ENCODE measurements at places on chromosomes 5 and 9.
A peak's percentile ranks its signal among the peaks of the same experiment; 100 is the strongest.

DNA sequence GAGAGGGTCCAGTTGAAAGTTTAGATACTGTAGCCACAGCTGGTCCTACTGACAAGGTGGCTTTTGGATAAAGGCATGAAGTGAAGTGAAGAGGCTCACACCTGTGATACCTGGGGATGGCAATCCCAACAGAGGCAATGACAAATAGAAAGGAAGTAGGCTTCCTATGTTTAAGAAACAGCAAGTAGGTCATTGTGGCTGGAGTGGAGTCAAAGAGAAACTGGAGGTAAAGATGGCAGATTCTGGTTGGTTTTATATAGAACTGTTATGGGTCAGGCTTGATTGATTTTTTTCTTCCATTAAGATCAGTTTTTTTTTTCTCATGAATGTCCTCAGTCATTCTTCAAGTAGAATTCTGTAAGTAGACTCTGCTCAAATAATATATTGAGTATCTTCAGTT, 79.5 kb downstream of the ANXA1 start:
- DNase-seq = no peak

DNA sequence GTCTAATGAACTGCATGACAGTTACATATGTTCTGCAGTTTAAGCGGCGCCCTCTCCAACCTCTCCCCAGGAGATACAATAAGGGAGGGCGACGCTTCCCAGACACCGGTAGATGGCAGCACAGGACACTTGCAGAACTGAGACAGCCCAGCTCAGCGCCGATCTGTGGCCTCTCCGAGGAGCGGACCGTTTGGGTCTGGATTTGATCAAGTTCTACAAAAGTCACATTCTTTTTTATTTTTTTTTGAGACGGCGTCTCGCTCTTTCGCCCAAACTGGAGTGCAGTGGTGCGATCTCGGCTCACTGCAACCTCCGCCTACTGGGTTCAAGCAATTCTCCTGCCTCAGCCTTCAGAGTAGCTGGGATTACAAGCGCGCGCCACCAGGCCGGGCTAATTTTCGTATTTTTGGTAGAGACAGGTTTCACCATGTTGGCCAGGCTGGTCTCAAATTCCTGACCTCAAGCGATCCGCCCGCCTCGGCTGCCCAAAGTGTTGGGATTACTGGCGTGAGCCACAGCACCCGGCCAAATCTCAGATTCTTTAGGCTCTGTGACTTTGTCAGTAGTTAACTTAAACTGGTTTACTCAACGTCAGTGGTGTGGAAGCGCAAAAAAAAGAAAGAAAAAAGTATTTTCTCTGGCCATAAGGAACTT, 1.4 kb upstream of the ATOSB start:
- DNase-seq = peak; percentile 90

DNA sequence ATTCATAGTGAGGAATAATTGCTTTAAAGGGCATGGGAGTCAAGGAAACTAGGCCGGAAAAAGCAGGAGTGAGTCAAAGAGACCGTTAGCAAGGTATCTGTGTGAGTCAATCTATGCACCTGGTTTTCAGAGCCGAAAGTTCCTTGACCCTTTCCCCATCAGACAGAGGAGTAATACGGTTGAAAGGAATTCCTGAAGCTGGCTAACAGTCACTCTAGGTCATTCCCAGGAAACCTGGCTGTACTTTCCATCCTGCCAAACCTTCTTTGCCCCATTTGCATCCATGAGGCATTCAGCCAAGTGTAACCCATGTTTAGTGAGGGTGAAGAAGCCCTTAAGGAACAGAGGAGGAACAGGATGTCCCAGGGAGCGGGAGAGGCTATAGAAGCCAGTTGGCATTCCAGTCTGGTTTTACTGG, 16.2 kb downstream of the RBM18 start:
- no peak for DNase-seq

DNA sequence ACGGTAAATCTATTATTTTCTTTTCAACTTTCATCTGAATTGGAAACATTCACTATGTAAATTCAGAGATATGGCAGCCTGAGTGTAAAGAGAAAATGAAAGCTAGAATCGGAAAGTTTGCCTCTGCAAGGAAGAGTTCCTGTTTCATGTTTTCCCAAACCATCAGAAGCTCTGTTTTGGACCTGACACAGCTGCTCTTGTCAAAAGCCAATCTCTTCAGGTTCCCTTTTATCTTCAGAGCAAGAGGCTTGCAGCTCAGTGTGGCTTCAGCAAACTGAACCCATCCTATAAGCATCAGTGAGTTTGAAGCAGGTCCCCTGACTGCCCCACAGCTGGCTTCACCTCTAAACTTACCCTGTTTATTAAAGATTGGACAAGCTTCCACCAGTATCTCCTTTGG, 1099.7 kb downstream of the DTWD2 start:
- DNase-seq = no peak

GRCh38 chr5:168651648-168652047, 72.5 kb upstream of the PANK3 start:
- DNase-seq = peak; percentile 90

DNA sequence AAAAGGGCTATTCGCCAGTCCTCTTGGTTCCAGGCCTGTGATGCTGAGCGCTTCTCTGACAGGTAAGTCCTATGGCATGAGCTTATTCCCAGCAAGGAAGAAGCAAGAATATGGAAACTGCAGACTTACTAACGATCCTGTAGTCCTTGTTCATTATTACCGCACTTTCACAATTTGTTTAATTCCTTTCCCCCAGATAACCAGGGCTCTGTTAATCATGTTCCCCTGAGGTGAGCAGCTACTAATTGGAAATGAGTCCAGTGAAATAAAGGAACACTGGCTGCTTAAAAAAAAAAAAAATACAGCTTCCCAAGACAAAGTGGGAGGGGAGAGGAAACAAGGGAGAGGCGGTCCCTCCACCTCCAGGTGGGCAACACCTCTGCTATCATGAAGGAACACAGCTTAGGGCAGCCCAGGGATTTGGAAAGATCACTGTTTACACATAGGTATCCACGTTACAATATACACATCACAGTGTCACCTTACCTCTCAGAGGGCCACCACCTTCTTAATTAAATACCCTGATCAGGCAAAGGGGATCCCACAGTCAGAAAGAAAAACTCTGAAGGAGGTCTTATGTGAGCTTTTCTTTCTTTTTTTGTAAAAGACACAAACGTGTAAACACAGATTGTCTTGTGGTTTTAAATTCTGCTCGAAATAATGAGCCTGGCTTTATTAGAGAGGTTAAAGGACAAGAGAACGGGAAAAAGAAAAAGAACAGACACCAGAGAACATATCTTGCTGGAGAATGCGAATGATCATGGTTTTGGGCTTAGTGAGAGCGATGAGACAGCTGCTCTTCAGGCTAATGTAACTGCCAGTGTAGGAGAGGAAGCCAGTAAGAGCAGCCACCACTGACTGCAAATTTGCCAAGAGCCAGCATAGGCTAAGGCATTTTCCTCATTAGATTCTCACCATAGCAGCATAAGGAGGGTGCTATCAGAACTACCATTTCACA, 258.6 kb downstream of the CRB2 start:
- DNase-seq = no peak

DNA sequence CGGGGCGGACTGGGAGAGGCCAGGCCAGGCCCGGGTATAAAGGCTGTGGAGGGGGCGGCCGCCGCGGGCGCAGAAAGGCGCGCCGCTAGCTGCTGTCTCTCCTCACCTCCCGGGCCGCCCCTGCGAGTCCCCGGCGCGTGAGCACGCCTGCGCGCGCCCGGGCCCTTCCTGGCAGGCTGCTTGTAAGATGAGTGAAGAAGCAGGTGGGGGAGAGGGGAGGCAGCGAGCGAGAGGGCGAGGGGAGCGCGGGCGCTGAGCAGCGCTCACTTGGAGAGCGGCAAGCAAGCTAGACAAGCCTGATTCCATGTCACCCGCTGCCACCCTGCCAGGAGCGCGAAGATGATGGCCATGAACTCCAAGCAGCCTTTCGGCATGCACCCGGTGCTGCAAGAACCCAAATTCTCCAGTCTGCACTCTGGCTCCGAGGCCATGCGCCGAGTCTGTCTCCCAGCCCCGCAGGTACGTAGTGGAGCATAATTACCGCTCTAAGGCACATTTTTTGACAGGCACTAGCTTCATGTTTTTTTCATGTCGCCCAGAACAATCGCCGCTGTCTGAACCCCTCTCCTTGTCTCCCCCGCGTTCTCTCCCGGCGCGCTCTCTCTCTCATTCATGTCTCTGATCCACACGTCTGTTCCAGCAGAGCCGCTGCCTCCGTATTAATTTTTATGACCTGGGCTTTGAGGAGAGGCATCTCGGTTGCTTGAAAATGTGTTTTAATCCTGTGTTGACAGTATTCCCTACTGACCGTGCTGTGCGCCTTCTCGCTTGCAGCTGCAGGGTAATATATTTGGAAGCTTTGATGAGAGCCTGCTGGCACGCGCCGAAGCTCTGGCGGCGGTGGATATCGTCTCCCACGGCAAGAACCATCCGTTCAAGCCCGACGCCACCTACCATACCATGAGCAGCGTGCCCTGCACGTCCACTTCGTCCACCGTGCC, at the start of gene POU4F3:
Gene POU4F3, plus strand, starts transcription at position 66 of the 941 bp plus-strand sequence. Its CDS starts 274 bp downstream, at position 340.
- no peak for DNase-seq

DNA sequence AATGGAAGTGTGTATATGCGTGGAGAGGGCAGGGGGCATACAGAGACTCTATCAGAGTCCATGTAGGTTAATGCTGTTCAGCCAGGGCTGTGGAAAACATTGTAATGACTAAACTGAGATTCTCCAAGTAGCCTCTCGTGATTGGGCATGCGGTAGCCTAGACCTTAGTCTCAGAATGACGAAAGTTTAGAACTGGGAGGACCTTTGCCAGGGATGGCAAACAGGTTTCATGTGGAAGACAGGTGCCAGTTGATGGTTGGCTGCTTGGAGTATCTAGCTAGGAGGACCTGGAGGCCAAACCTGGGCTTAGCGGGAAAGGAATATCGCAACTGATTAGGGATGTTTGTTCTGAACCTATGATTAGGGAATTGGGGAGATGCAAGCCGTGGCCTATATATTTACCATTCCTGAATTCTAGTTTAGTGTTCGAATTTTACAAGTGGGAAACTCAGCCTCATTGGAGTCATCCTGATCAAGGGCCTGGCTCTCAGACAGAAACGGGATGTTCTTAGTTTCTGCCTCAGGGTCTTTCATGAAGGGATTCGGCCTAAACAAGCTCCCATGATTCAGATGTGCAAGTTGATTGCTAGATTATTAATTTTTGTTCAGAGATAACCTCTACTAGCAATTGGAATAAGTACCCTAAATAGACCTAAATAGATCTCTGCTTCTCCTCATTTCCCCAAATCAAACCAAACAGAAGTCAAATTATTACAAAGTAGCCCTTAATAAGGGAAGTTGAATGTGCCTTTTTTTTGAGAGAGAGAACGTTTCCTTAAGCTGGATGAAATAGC, 26.8 kb upstream of the TJP2 start:
- DNase-seq = no peak

DNA sequence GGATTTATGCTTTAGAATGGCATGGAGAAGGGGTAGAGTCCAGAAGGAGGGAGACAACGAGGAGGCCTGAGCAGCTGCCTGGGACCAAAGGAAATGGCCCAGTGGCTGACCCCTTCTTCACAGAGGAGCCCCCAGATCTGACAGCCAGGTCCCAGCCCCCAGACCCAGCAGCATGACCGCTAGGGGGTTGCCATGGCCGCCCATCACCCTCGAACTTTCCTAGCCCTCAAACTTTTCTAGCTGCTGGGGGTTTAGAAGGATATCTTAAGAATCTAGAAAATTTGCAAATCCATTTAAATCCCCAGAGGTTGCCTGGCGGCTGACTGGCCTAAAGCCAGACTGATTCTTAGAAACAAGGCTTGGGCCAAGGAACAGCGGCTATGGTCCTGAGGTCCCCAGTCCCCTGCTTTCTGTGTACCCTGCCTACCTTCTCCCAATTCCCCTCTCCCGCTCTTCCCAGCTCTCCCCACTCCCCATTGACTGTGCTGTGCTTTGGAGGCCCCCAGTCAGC, 972 bp downstream of the PDGFRB start:
- no peak for DNase-seq

DNA sequence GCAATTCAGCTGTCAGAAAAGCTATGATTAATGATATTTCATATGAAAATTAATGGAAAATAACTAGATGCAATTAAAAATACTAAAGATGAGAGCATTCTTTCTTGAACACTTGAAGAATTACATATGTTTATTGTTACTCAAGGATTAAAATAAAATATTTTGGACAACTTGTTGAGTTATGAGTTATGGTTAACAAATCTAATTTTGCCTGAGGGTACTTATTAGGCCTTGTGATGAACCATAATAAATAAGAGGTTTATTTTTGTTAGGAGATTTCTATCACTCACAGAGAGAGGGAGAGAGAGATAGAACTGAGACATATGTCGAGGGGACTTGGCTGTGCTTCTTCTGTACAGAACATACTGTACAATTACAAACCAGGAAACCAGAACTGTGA, 183.7 kb downstream of the ISL1 start:
- DNase-seq = no peak

Measured in brain microvascular endothelial cell (primary cell).